ENCODE measurements at places on chromosomes 11 and 22.

- no peak for DNase-seq
Observed at GRCh38 chr11:111978028-111978771, 41.1 kb downstream of the DIXDC1 start.

GRCh38 chr11:88341522-88342251 is 4.2 kb upstream of the CTSC start:
- DNase-seq, result no peak

DNA sequence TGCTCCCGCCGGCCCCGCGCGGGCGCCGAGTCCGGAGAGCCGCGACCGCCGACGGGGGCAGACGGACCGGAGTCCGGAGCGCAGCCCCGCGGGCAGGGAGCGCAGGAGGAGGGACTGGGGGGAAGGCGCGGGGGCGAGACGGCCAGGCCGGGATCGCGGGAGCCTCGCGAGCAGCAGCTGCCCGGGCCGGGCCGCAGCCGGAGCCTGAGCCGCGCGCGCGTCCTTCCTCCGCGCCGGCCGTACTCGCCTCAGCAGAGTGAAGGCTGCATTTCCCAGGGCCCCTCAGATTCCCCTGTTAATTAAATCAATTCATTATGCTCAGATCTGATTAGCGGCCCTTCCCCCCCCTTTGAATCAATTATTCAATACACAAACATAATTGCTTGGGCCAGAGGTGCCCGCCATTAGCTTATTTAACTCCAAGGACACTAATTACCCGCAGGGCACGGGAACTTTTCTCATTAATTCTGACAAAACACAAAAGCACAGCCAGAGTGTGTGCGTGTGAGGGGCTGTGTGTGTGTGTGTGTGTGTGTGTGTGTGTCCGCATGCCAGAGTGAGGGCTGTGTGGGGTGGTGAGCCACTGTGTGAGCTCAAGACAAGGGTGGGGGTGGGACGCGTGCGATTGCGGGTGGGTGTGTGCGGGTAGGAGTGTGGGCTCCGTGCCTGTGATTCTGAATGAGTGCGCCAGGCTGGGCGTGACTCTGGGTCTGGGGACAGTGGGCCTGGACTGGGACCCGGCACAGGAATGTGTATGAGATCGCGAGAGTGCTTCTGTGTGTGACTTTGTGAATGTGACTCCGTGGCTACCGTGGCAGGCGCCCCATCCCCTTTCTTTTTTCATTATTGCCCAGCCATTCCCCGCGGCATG is 5.1 kb upstream of the LMO1 start:
- no peak for DNase-seq

DNA sequence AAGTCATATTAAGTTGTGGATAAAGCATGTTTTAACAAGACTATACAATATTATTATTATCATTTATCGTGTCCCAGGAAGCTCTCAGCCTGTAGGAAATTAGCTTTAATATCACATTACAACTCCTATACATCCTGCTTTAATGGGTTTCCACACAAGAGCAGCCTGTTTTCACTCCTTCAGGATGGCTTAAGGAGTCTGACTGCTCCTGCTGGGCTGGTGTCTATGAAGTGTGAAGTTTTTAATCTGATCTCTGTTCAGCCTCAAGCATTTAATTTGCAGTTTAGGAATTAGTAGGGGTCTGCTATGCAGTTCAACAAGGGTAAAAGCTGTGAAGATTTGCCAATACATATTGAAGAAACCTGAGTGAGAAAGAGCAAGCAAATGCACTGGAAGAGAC is 653.4 kb upstream of the LRRC4C start:
- no peak for DNase-seq

GRCh38 chr11:1377231-1377780 is 12.4 kb upstream of the BRSK2 start:
- no peak for DNase-seq

GRCh38 chr11:20590381-20590780 is 9.0 kb upstream of the SLC6A5 start:
- DNase-seq, result no peak

DNA sequence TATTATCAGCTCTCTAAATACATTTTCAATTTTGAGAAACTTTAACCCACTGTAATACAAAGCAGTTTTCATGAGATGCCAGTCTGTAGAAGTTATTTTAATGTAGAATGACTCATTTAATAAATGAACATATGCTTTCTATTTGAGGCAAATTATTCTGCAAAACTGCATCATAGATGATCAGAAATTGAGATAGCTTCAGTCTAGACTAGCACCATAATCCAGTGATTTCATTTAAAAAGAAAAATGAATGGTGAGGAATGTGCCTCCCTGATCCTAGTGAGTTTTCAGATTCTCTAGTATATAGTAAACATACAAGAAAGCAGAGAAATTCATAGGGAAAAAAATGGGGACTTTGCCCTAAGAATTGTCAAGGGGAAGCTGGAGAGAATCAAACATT is 66.1 kb downstream of the OR5AK2 start:
- no peak for DNase-seq

GRCh38 chr11:61881397-61881796 is 9.9 kb downstream of the FADS3 start:
- DNase-seq, result no peak

GRCh38 chr22:31556627-31557203 is 60.4 kb downstream of the SFI1 start:
- no peak for DNase-seq

DNA sequence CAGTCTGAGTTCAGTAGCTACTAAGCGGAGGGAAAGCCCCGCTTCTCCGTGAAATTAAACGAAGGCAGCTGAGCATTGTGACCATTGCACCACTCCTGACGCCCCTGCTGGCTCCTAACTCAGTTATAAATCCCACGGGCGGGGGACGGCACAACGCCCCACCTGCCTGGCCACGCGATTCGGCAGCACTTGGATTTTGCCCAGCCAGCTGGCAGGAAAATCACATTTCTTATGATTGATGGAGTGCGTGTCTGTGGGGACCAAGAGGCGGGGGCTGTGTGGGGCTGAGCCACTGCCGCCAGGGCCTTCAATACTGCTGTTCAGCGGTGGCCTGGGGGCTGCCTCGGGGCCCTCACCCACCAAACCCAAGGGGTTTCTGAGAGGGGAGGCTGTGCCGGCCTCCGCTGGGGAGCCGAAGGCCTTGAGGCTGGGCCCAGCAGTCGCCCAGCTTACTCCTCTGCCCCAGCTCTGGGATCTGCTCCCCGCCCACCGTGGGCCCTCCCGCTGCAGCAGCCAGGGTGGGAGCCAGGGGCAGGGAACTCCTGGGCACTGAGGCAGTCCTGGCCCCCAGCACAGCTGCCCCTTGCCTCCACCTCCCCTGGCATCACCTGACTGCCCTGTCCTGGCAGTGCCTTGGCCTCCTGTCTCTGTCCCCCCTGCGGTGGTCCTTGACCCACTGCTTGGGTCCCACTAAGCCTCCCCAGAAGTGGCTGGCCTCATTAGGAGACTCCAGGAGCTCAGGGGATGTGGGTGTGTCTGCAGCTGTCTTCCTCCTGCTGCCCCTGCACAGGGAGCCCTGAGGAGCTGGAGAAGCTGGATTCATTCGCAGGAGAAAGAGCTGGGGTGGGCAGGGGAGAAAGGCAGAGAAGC is 30.7 kb downstream of the SHISAL1 start:
- DNase-seq, result no peak

DNA sequence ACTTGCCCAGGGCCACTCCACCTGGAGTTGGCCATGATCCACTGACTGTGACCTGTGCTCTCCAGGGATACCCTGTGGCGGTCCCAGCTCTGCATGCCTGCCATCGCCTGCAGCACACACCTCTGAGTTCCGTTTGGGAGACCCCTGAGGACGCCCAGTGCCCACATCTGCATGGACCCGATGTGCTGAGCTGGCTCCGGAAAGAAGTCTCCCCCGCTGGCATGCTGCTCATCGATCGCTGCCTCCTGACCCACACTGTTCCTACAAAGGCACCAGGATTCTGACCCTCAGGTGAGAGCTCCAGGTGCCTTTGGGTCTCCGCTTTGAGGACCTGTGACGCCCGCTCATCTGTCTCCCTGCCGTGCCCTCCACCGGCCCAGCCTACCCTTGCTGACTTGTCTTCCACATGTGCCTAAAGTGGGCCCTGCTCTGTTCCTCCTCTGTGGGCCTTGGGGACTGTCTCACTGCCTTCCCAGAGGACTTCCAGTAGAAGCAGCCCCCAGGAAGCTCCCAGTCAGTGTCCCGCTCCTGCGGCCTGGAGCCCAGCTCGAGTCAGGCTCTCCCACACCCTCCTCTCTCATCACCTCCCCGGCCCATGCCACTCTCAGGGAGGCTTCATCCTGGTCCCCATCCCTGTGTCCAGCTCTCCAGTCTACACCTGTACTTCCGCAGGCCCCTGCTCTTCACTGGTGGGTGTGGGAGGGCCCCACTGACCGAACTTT is 5.9 kb upstream of the SLC25A1 start:
- no peak for DNase-seq

GRCh38 chr11:74592063-74592440 is 330 bp upstream of the POLD3 start:
- no peak for DNase-seq

DNA sequence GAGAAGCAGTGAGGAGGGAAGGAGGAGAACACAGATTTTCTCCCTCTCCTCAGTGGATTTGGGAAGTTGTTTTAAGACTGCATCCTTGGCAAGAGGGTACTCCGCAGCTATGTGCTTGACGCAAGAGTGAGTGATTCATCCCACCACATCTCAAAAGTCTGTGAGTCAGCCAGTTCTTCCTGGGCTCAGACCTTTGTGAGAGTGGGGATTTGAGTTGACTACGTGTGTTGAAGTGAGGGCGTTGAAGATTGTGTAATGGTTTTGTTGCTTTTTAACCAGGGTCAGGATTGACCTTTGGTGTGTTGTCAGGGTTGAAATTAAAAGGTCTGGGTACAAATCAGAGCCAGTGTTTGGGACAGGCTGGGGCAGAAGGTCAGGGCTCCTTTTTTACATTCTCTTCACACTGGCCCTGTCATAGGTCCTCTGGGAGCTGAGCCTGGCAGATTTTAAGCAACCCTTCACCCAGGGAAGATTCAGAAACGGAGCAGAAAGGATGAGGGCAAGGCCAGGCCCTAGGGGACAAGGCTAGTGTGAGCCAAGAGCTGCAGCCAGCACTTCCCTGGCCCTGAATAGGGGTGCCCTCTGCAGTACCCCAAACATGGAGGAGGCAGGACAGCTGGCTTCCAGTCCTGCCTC is 4.2 kb upstream of the C11orf86 start:
- no peak for DNase-seq

DNA sequence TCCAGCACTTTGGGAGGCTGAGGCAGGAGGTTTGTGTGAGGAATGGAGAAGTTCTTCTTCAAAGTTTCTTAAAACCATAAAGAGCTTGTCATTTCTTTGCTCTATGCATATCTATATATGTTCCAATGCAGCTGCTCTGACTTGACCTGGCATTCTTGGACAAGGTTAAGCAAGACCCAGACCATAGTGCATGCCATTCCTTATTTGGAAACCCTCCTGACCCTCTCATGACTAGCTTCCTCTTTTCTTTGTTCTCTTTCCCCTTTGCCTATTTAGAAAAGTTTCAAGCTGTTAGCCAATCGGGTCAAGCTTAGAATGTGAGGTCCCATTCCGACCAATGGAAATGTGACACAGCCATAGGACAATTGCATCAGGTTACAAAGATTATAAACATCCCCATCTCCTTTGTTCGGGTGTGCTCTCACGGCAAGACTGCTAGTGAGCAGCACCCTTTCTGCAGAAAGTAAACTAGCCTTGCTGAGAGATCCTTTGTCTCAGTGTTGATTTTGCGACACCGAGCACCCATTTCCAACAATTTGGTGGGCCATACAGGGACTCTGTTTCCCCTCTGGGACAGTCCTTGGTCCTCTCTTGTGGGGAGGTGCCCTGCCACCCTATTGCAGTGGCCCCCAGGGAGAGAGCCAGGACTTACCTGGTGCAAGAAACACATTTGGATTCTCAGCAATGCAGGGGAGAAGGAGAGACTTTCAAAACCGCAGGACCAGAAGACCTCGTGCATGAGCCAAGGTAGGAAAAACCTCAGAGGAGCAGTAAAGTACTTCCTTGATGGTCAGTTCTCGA is 39.9 kb upstream of the ANO1 start:
- no peak for DNase-seq

GRCh38 chr11:86588566-86589090 is 83.8 kb downstream of the ME3 start:
- DNase-seq, result no peak

- DNase-seq, result no peak
Observed at GRCh38 chr22:20420157-20420842, 17.3 kb downstream of the SCARF2 start.

DNA sequence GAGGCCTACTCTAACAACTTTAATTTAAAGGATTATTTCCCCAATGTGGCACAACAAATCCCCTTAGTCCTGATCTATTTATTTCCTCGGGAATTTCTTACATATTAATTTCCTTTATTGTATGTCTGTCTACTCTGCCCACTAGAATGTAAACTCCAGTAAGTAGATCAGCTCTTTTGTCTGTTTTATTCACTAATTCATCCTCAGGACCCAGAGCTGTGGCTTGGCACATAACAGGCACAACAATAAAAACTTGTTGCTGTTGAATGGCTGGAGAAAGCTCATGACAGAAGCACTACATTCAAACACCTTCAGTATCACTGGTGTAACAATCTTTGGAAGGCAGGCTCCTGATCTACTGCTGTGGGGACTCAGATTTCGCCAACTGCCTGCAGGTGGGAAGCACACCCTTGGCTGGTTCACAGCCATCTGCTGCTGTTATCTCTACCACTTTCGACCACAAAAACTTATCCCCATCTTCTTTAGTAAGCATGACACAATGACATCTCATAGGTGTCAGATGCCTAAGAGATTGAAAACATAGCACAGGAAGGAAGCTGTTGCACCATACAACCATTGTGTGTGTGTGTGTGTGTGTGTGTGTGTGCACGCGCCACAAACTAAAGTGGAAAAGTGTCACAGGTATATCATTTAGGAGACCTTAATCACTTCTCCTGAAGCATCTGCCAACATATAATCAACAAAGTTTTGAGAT is 11.9 kb downstream of the HIRA start:
- DNase-seq, result no peak

GRCh38 chr11:13224324-13224723 is 53.3 kb upstream of the BMAL1 start:
- DNase-seq, result no peak

DNA sequence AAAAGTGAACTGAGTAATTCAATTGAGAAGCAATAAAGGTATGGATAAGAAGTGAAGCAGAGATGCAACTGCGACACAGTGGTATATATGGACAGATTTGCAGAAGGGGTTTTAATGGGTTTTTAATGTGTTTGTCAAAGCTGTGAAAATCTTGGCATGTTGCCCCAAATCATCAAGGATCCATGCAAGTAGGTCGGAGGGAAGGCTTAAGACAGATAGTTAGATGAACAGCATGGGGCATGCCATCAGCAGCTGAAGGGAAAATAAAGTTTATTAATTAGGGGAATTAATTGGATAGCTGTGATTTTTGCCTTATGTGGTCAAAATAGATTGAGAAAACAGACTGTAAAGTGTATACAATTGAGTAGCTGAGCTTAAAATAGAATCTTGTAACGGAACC is 840.1 kb downstream of the JRKL start:
- no peak for DNase-seq

GRCh38 chr11:64344787-64345186 is 4.8 kb downstream of the CCDC88B start:
- no peak for DNase-seq
